ENCODE measurements at places on chromosomes 7 and 10.

GRCh38 chr10:5895804-5896203 lies 5.8 kb downstream of the FBH1 start:
- DNase-seq = no peak

DNA sequence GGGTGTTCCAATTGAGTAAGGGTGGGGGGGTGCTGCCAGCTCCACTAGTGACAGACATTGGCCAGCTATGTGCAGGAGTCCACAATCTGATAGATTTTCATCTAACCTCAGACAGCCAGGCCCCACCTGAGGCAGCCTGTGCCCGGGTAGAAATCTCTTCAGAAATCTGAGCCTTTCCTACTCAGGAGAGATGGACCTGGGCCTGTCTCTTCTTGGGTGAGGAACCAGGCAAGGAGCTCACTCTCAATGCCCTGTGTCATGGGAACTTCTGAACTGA lies 86.9 kb downstream of the UBE2H start:
- no peak for DNase-seq

- DNase-seq = no peak
These were observed 4.6 kb downstream of the BHLHA15 start for GRCh38 chr7:98215561-98216495.

GRCh38 chr7:124914298-124914697 lies 15.3 kb downstream of the POT1 start:
- no peak for DNase-seq

GRCh38 chr7:82153776-82154175 lies 289.8 kb downstream of the CACNA2D1 start:
- no peak for DNase-seq

- no peak for DNase-seq
These were observed 348.8 kb downstream of the GALNT17 start for GRCh38 chr7:71480791-71481190.

GRCh38 chr7:131039355-131039762 lies 288.3 kb upstream of the MKLN1 start:
- DNase-seq = no peak

DNA sequence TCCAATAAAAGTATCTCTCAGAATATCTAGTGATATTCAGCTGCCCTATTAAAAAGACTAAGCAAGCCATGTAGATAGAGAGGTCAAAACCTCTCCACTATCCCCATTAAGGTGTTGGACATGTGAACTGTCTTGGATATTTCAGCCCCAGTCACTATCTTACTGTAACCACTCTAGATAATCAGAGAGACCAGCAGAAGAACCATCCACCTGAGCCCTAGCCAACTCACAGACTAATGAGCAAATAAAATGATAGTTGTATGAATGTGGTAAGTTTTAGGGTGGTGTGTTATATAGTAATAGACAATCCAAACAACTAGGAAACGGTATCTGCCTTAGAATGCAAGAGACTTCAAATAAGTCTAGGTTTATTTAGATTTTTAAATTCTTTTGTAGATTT lies 268.6 kb upstream of the KLF14 start:
- no peak for DNase-seq

DNA sequence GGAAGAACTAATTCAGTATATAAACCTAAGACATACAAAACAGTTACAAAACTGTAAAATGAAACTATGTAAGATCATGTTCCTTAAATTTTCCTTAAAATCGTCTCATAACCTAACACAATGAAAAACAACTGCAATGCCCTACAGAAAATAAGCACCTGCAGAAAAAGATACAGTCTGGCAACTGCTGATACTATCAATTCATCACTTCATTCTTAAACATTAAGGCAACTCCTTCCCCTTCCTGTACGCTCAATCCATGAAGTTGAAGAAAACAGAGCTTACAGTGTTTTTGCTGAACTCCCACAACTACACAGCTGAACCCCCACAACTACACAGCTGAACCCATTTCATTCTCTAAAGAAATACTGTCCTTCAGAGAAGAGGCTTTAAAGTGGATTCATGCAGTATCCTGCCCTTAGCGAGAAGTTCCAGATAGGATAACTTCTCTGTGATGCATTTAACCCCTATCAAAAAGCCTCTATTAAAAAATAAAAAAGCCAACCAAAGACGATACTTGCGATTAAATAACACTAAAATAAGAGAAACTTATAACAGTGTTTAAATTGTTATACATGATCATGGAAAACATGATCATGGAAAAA lies 50.0 kb downstream of the JMJD1C start:
- no peak for DNase-seq

DNA sequence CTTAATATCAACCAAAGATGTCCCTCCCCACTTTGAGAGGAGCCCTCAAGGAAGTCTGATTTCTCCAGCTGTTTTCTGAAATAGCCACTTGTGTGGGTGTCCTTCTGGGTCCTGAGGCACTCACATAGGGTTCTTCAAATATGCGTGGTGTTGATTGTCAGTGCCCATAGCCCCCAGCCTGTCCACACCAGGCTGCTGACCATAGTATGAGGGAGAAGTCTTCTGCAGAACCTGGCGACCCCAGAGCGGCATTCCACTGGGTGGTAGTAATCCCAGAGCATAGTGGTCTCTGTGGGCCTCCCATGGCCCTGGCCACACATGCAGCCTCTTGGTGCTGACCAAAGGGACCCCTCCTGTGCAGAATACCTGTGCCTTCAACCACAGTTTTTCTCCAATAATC lies 82.7 kb upstream of the MACROH2A2 start:
- no peak for DNase-seq

DNA sequence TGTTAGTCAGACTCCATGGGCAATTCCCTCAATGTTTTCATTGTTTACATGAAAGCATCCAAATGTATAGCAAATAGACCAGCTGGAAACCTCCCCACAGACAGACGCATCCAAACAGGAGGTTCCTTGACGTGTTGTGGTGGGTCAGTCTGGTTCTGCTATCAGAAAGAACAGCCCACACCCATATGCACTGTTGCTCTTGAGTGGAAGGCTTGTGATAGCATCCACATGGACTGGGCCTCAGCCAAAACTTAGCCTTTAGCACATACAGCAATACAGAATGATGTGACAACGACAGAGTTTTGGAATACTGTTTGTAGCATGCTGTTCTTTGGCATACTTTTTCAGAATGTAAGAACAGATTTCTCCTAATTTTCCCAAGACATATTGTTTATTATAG lies 299.2 kb upstream of the ETV1 start:
- no peak for DNase-seq

DNA sequence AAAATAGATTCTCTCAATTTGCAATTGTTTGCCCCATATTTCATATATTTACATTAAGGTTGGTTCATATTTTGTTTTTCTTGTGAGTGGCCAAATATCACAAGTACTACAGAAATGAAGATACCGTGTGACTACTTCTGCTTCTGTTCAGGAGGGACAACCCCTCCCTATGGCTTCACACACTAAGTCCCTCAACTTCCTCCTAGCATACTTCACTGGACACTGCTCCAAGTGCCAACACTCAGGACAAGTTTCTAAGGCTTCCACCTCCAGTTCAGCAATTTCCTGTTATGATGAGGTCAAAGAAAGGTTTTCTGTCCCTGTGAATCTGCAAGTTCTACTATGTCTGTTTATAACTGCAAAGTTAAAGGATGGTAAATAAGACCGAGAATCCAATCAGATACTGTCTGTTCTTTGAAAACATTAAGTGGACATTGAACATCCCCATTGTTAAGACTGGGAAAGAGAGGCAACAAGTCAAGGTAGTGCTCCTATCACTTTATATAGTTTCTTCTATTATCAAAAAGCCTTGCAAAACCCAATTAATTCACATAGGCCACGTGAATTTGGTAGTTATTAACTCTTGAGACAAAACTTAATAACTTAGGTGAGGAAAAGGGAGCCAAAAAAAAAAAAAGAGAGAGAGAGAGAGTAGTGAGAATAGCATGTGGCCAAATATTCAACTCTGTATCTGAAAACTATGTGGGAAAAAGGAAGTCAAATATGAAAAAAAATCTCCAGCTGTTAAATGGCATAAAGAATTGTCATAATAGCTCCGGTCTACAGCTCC lies 81.3 kb upstream of the DKK1 start:
- DNase-seq = no peak

DNA sequence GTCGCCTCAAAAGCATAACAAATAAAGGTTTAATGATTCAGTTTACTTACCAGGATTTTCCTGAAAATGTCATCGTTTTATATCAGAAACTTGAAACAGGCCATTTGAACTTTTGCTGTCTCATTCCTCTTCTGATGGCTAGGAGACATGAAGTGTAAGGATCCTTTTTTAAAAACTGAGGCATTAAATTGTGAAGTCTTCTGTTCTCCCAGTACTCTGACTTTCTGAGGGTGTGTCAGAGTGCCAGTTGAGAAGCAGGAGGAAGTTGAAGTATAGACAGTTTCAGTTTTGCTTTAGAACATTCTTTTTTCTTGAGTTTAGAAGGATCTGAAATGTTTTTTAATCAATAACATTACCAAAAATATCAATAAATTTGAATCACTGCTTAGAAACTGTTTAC lies at the start of gene SAMD9L:
TSS of gene SAMD9L (minus strand) at position 242 of the 400 bp plus-strand sequence. CDS start 12,414 bp downstream, outside the sequence.
- no peak for DNase-seq

DNA sequence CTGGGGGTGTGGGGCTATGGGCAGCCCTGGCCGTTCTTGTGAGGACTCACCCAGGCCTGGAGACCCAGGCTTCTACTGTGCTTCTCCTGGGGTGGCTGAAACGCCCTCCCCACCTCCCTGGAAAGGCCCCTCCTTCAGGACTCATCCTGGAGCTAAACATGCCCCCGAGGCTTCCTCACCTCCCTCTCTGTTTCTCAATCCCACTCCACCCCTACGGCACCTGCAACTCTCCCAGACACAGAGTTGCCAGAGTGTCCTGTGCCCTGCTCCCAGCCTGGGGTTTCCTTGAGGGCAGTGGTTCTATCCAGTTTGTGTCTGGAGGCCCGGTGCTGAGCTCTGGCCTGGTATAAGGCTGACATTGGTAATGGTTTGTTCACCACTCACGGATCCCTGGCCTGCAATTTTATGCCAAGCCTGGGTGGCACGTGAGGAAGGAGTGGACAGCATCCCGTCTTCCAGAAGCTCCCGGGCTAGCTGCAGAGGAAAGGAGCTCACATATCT lies 68.0 kb downstream of the GRID1 start:
- no peak for DNase-seq

- DNase-seq = no peak
These were observed 495.2 kb downstream of the DNAJB6 start for GRCh38 chr7:157832006-157832405.

GRCh38 chr7:64494912-64495461 lies 67.9 kb downstream of the ZNF680 start:
- no peak for DNase-seq

GRCh38 chr10:102639537-102639936 lies 4.7 kb upstream of the TRIM8 start:
- DNase-seq = no peak

- DNase-seq = no peak
These were observed 79.0 kb upstream of the SEMA3C start for GRCh38 chr7:80997841-80998240.

DNA sequence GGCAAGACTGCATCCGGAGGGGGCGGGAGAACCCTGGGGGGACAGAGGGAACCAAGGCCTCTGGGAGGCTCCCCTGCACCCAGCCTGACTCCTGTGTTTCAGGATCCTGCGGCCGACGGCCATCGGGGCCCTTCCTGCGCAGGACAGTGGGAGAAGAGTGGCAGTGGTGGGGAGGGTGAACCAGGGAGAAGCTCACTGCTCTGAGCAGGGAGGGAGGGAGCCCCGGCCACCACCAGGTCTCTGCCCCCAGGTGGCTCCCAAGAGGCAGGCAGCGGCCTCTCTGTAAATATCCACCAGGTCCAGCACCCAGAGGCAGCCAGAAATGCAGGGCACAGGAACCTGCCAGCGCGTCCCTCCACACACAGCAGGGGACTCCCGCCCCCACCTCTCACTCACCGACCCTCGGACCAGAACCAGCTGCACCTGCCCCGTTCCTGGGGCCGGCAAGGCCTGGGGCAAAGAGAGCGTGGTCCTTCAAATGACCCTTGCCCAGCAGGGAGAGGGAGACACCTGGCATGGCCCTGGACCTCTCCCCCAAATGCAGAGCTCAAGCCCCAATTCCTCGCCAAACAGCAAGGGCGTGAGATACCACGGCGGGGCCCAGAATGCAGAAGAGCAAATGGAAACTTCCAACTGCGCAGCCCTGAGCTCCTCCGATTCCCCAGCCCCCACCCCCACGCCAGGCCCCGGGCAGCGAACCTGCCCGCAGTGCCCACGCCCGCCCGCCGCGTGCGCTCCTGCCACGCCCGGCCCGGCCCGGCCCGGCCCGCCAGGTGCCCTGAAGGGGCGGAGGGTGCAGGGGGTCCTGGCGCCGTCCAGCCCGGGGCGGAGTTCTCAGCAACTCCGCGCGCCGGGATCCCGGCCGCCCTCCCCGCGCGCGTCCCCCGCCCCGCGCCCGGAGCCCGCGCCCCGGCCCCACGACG lies 805 bp downstream of the RASGEF1A start:
- DNase-seq = no peak

DNA sequence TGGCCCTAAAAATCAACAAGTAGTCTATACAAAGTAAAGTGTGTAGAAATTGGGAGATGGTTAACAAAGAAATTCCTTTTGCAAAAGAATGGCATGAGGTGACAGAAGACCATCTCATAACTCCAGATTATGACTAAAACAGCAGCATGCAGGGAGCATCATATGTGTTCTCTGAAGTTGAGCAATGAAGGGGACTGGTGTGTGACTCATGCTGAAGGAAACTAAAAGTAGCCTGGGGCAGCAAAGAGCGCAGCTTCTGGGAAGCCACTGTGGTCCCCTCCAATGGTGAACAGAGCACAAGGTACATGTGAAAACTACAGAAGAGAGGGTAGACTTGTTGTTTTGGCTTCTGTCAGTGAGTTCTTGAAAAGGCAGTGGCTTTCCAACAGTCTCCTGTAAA lies 133.4 kb downstream of the MACC1 start:
- no peak for DNase-seq

GRCh38 chr7:22452142-22452959 lies 47.6 kb downstream of the STEAP1B start:
- DNase-seq = no peak

DNA sequence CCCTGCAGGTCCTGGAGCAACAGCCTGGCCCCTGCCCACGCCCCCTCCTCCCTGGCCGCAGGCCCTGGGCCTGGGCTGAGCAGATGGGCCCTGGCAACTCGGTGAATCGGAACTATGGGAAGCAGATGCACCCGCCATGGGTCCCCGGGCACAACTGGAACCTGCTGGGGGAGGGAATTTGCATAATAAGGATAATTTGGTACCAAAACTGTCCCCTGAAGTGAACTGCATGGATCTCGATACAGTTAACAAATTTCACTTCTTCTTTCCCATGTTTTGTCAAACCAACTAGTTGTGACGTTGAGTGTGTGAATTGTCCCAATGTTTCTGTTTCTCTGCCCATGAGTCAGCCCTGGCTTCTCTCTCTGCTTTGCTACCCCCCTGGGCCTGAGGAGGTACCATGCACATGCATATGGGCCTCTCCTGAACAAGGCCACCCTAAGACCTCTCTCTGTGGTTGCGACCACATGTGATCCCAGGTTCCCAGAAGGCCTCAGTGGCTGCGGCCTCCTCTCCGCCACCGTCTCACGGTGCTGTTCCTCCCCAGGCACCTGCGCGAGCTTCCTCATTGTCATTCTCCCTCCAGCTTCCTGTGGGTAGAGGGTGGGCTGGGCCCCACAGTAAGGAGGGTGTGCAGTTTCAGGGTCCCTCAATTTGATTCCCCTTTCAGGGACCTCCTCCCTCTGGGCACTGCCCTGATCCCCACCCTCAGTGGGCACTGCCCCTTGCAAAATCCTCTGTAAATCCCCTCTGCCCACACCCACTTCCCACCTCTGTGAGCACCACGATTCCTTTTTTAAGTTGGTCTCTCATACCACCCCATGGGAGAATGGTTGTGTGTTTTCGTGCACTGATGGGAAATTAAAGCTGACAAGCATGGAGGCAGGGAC lies 40.0 kb downstream of the FIGNL1 start:
- no peak for DNase-seq
